ENCODE measurements at places on chromosomes 2 and 18.

- no peak overlapping the region for H3K27ac ChIP-seq
- H3K36me3 ChIP-seq, result no peaks in the 10 kb centered on the region
- H3K4me3 ChIP-seq, result no peak overlapping the region
- H3K27me3 ChIP-seq, result no peaks in the 10 kb centered on the region
- no peak for DNase-seq
These were observed 302.0 kb downstream of the PIEZO2 start for GRCh38 chr18:10847408-10847790.

DNA sequence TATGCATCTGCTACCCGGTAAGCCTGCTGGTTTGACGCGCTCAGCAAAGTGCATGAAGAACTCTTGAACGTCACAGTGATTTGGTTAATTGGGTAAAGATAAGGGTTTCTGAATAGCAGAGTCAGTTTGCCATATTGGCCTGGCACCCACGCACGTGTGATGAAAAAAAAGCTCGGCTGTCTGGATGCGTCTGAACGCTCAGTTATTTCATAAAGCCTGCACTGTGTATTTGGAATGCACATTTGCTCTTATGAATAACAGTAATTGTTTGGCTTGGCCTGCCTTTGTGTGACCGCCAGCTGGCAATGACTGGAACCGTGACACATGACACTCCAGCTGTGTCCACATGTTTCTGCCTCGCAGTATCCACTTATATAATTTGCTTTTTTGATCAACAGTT lies 129.2 kb upstream of the MEIS1 start:
- no peak for DNase-seq
- H3K4me1 ChIP-seq, result no peaks in the 10 kb centered on the region
- no peak overlapping the region for H3K27ac ChIP-seq
- no peaks in the 10 kb centered on the region for H3K36me3 ChIP-seq
- H3K27me3 ChIP-seq, result no peaks in the 10 kb centered on the region

- H3K4me1 ChIP-seq, result no peaks in the 10 kb centered on the region
- no peak overlapping the region for H3K4me3 ChIP-seq
- no peak for DNase-seq
- H3K27me3 ChIP-seq, result 0 out of 2 replicates have a peak, but pooled peaks cover 1% of the 10 kb centered on the region
- H3K27ac ChIP-seq, result no peak overlapping the region
- H3K36me3 ChIP-seq, result no peaks in the 10 kb centered on the region
These were observed 94.0 kb downstream of the CELF4 start for GRCh38 chr18:37471637-37472036.

DNA sequence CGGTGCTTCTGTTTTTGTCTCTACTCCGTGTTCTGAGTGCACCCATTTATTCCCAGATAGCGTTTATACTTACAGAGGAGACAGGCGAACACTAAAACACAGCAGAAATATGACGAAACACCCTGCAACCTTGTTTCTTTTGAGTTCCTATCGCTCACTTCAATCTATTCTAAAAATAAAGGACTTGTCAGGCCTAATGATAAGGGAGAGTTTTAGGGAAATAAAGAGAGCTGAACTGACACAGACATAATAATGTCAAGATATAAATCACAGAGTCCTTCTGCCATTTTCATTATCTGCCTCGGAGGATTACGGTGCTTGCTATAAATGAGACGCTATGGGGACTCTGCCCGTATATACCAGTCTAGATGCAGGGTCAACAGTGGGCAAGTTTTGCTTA lies 659.7 kb upstream of the SALL3 start:
- no peak for DNase-seq
- H3K36me3 ChIP-seq, result no peaks in the 10 kb centered on the region
- H3K4me1 ChIP-seq, result no peaks in the 10 kb centered on the region
- no peaks in the 10 kb centered on the region for H3K27me3 ChIP-seq
- H3K27ac ChIP-seq, result no peak overlapping the region
- no peak overlapping the region for H3K4me3 ChIP-seq

GRCh38 chr18:3690764-3691066 lies 240.7 kb downstream of the TGIF1 start:
- no peak for DNase-seq
- no peak overlapping the region for H3K4me3 ChIP-seq
- H3K27me3 ChIP-seq, result no peaks in the 10 kb centered on the region
- no peak overlapping the region for H3K27ac ChIP-seq
